ENCODE measurements at places on chromosomes 2 and 18.

DNA sequence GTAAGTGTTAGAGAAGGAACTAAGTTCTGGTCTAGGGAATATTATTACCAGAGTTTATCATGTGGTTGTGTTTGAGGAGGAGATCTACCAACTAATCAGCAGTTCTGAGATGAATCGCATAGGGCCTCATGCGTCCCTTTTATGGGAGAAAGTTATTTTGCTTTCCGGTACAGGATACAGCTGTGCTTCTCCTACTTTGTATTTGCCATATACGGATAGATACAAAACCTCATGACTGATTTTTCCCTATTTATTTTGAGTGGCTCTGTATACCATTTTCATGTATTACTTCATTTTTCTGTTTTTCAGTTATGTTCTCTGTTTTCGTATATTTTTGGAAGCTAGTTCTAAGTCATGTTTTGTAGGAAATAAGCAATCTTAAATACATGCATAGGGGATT lies 66.8 kb downstream of the ACSL3 start:
- DNase-seq = no peak

GRCh38 chr18:58682429-58683069 lies 11.3 kb downstream of the MALT1 start:
- DNase-seq = peak; percentile 90

DNA sequence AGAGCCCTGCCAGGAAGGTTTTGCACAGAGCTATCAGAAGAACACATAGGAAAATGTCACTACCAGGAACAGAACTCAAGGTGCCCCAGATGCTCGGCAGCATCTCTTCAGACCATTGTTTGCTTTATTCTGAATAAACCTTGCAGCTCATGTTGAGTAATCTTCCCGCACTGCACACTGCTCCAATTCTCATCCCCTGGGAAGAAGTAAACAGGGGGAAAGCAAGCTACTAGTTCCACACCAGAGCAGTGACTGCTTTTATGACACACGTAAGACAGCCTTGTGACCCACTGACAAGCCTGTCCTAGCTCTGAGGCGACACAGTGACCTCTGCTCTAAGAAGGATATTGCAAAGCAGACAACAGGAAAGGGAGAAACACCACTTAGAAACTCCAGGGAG lies 44.2 kb downstream of the NRP2 start:
- no peak for DNase-seq

DNA sequence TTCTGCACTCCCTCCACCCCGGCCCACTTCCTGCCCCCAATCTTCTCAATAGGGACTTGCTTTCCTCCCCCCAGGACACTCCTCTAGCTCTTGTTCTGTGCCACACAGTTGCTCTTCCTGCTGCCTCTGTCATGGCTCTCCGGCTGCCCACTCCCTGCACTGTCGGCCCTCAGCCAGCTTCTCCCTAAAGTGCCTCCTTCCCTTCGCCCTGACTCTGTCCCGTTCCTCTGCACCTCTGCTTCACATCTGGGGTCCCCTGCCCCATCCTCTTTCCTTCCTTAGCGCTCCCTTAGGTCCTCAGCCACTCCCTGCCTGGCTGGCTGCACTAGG lies 132.1 kb downstream of the CABLES1 start:
- DNase-seq = no peak

- DNase-seq = no peak
Observed at GRCh38 chr2:8544171-8544785, 137.6 kb upstream of the ID2 start.

- DNase-seq = peak; percentile 36
Observed at GRCh38 chr2:226772389-226773179, 27.0 kb downstream of the IRS1 start.
